GM10248 (cell line): ENCODE measurements at places on chromosomes 1 and 21.

GRCh38 chr1:97056386-97056785, 334.8 kb downstream of the PTBP2 start:
- no peak for DNase-seq

- no peak for DNase-seq
Observed at GRCh38 chr1:9929431-9930385, 13.5 kb downstream of the LZIC start.

DNA sequence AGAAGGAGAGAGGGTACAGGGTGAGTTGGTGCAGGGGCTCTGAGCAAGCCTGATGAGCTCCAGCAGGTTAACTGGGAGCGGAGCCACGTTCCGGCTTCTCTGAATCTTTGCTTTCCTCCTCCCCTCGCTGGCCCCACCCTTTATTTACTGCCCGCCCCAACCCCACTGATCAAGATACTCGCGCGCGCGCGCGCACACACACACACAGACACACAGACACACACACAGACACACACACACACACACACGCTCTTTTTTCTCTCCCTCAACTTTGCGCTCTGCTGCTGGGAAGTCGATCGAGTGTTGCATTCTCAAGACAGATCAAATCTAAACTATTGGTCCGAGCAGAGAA, at the start of gene GRIK1:
GRIK1 (minus strand) TSS at position 73 of the 352 bp plus-strand sequence.
- DNase-seq: no peak

DNA sequence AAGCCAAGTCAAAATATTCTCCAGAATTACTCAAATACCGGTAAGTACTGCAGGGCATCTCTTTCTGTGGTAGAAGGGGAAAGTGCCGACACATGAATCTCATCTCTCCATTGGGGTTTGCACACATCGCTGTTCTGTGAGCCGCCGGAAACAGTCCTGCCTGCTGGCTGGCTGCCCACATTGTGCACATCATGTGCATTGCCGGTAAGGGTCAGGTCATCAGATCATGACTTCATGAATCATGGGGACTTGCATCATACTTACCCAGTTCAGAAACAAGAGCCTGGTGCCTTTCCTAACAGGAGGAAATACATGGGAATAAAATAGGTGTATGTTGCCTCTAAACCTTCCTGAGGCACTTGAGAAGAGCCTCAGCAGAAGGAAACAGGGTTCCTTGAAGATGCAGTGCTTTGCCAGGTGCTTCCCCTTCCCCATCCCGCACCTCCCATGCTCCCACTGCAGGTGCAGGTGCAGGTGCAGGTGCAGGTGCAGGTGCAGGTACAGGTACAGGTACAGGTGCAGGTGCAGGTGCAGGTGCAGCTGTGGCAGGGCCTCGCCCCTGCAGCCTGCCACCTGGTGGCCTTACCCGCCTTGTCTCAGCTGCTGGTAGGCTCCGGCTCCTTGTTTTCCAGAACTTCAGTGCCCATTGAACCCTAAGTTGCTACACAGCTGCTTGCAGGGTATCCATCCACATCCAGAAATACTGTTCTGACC, 26.5 kb downstream of the GPR137B start:
- no peak for DNase-seq

GRCh38 chr1:201296352-201296751, 13.0 kb downstream of the PKP1 start:
- DNase-seq: no peak

DNA sequence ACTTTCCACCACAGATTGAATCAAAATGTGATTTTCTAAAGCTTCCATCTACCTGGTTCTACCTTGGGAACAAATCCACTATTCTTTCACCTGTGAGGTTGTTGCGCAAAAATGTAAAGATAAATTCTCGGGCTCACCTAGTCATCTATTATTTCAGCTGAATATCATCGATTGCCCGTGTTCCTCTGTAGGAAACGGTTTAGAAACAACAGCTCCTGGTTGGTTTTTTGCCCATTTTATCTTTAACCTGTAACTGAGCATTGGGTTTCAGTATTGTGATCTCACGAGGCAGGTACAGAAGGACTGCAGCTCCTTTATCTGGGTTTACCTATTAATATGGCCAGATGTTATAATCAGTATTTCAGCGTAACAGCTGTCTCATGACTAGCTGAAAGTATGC, 52.9 kb upstream of the LRRC8C start:
- no peak for DNase-seq

DNA sequence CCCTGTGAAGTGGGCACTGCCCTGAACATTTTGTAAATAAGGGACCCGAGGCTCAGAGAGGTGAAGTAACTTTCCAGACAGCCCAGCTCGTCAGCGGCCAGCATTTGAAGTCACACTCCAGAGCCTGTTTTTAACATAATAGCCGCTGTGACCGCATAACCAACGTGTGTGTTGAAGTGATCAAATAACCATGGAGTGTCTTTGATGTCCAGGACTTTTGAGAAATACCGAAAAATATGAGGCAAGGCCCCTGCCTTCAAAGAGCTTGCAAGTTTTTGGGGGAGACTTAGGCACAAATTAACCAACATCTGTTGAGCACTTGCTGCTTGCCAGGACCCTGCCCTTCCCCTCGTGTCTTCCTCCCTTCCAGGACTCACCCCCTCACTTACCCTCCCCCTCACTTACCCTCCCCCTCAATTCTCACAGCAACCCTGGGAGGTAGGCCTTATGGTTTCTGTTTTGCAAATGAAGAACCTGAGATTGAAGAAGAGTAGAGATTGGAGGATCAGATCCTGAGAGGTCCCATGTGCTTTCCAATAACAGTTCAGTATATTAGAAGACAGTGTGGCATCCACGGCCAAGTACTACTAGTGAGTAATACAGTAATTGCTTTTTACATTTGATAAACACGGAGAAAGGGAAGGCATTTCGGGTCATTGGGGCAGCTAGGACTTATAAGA, 1.3 kb upstream of the SLC16A1 start:
- DNase-seq: peak; percentile 83

DNA sequence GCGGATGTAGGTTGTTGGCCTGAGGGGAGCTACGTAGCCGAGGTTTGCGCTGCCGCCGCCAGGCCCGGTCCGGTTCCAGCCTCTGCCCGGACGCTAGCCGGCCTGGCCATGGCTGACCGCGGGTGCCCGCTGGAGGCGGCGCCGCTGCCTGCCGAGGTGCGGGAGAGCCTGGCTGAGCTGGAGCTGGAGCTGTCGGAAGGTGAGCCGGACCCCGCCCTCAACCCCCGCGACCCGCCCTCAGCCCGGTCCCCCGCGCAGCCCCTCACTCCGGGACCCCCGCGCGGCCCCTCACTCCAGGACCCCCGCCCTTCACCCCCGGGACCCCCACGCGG, 299 bp downstream of the DIP2A start:
- no peak for DNase-seq

- DNase-seq: no peak
Observed at GRCh38 chr1:1206966-1207531, 657 bp upstream of the TNFRSF18 start.

DNA sequence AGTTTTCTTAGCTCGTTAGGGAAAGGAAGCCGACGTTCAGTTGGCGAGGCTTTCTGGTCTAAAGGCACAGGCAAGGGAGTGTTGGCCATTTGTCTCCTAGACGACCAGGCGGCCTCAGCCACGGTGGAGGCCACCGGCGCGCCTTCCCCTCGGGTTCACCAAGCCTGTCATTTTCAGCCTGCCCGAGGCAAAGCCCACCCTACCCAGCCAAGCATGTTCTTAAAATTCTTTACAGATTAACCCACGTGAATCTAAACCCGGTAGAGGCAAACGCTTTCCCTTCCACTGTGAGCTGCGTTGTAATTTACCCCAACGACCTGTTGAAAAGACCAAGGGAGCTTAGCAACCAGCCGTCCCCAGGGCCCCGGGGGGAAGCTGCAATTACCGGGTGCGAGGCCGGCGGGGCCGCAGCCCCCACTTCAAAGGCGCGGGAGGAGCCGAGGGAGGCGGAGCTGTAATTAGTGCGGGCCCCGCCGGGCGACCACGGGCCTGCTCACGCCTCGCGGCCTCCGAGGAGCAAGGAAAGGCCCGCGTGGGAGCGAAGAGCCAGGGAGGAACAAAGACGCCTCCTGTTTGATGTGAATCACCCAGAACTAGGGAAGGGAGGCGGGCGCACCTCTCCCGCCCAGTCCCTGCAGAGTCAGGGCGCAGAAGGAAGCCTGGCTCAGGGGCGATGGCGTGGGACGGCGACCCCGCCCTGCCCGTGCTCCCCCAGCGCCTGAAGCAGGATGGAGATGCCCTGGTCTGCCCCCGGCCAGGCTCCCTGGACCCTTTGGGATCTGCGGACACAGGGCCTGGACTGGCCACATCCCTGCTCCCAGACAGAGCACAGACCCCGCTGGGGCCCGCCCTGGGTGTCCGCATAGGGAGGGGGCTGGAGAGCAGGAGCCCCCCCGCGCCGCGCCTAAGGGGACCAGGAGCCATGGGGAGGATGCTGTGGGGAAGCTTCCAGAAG, 12.1 kb upstream of the TSPEAR start:
- no peak for DNase-seq

DNA sequence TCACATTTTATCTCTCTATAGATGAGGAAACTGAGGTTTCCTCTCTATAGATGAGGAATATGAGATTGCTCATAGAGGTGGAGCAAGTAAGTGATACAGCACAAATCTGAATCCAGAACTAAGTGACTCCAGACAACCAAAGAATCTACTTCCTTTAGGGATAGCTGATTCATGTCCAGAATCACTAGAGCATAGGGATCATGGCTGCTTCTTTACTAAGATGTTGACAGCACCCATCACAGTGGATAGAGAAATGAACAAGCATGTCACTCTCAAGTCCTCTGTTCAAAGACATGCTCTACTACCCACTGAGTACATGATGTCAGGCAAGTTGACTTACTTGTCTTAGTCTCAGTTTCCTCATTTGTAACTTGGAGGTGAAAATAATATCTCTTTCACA, 116.1 kb upstream of the SPATA6 start:
- no peak for DNase-seq

- DNase-seq: peak; percentile 31
Observed at GRCh38 chr1:184036517-184036949, 995 bp downstream of the COLGALT2 start.

DNA sequence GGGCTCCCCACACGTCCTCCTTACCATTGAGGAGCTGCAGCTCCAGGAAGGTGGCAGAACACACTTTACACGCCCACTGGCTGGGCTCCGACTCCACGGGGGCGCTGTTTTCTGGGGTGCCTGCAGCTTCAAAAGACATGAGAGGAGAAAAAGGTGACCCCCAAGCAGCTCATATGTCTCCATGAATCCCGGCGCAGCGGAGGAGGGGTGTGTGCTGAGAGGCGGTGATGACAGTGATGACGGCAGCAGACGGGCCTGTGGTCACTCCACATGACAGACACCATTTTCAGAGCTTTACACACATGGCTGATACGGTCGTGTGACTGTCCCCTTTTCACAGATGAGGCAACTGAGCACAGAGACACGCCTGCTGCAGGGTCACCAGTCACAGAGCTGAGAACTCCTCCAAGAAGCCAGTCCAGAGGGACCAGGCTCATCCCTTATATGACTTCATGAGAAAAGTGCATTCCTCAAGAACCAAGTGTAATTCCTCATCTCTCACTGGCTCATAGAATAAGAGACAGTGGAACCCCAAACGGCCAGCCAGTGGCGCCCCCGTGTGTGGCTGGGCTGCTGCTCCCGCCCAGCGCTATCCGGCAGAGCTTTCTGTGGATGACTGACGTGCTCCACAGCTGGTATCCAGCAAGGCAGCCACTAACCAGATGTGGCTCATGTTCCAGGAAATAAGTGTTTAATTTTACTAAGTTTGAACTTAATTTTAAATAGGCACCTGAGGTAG, 31.9 kb downstream of the PRDM15 start:
- no peak for DNase-seq

- DNase-seq: no peak
Observed at GRCh38 chr1:107076841-107077240, 20.4 kb downstream of the PRMT6 start.

- DNase-seq: no peak
Observed at GRCh38 chr1:221845650-221846371, 103.9 kb upstream of the DUSP10 start.

GRCh38 chr1:54965624-54966340, 14.6 kb upstream of the TMEM61 start:
- DNase-seq: peak; percentile 40

- DNase-seq: no peak
Observed at GRCh38 chr1:225650179-225650578, 2.7 kb downstream of the ENAH start.

DNA sequence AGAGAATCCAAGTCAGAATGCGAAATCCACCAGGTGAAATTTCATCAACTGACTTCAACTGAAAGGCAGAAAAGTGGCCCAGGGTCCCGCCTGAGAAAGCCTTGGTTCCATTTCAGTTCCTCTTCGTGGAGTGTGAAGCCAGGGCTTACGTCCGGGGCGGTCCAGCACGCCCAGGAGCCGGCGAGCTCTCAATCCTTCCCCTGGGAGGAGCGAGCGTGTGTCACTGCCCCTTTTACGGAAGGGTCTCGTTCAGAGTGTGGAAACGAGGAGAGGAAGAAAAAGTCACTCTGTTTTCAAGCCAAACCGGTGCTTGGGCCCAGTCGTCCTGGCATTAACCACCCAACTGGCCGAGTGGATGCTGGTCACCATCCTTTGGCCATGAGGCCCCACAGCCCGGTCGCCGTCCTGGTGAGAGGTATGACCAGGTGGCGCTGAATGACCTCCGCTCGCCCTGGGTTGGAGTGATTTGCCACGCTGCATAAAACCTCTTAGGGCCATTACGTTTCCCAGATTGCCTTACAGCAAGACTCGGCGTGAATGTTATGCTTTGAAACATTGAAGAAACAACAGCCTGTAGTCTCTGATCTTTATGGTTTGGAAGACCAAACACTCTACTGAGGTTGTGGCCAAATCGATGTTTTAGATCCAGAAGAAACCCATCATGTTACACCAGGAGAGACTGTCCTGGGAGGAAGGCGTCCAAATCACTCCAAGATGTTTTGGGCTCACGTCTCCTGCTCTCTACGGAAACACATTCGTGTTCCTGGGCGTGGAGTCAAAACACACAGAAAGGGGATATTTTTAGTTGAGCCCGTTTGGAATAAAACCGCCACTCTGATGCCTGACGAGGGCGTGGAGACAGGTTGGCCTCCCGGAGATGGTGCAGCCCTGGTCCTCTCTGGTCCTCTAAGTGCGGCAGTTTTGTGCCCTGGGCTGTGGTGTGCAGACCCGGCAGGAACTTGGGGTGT, 93.6 kb upstream of the ACTRT2 start:
- no peak for DNase-seq

GRCh38 chr1:78833491-78833890, 173.0 kb downstream of the ADGRL4 start:
- no peak for DNase-seq

DNA sequence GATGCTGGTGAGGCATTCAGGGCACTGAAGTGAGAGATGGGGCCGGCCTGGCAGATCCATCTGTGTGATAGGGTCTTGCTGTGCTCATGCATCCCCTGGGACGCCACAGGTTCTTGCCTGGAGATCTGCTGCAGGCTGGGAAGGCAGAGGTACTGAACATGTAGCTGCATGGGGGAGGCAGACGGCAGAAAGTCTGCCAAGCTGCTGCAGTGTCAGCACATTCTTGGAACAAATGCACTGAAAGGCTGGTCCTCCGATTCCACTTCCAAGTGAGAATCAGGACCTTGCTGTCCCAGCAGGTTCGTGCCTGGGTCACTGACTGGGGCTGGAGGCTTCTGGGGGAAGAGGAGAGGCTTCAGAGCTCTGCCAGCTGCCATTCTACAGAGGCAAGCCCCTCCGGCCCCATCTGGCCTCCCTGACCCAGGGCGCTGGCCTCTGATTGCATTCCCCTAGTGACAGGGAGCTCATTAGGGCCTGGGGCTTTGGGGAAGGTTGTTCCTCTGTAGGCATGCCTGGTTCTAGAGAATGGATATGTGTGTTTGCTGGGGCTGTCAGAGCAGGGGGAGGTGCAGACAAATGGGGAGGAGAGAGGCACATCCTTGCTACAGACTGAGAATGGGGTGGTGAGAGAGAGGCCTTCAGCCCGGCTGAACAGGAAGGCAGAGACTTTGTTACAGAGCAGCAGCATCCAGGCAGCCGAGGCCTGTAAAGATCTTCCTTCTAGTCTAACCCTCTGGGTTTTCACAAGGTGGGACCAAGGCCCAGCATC, 174.0 kb downstream of the TRABD2B start:
- DNase-seq: no peak
